Stimulated activated CD8-positive, alpha-beta memory T cell treated with anti-CD3 and anti-CD28 coated beads, Interleukin-4, amount 100 ng/mL, for 1 hour (primary cell): ENCODE measurements at places on chromosomes 4 and X.

DNA sequence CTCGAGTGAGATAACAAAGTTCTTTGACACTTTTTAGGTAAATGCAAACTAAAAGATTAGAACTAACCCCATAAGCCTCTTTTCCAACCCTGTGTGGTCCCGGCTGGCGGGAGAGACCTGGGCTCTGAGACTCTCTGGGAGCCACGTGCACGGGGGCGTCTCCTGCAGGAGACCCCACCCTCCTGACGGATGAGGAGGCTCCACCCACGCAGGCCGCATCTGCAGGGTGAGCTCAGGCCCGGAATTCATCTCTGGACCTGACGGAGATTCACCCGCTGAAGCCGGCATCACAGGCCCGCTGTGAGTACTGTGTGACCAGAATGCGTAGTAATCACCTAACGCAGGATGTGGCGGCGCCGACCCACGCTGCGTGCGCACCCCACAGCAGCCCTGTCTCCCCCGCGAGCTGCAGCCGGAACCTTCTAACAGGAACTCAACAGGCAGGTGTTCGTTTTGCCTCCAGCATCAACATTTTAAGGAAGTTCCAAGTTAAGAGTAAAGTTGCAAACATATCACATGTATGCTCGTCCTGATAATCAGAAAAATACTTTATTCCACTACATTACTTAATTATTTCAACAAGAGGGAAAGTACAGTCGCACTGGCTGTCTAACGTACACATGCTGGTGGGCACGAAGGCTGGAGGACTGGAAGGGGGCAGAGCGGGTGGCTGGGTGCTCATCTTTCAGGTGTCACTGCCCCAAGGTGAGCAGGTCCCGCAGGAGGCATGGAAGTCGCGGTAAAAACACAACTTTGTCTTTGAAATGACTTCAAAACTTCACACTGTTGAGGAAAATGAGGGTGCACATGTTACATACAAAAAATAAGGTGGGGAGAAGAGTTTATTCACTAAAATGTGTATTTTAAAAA lies 44.5 kb downstream of the FGFRL1 start:
- peak; percentile 41 for DNase-seq

- DNase-seq = no peak
Measured at GRCh38 chrX:153642655-153643430, 4.2 kb upstream of the DUSP9 start.

DNA sequence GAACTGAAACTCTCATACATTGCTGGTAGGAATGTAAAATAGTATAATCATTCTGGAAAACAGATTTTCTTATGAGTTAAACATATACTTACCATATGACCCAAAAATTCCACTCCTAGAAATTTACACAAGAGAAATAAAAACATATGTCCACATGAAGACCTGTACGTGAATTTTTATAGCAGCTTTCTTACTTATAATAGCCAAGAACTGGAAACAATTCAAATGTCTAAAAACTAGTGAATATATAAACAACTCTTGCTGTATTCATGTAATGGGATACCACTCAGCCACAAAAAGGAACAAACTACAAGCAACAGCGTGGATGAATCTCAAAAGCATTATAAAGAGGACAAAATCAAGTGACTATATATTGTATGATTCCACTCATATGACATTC lies 27.5 kb downstream of the TMEM156 start:
- DNase-seq = no peak

GRCh38 chr4:19776929-19777328 lies 474.8 kb upstream of the SLIT2 start:
- DNase-seq = no peak

- no peak for DNase-seq
Measured at GRCh38 chrX:102840871-102841705, 96.0 kb upstream of the RAB40AL start.

GRCh38 chr4:142121448-142122350 lies 485.3 kb downstream of the IL15 start:
- DNase-seq = no peak

DNA sequence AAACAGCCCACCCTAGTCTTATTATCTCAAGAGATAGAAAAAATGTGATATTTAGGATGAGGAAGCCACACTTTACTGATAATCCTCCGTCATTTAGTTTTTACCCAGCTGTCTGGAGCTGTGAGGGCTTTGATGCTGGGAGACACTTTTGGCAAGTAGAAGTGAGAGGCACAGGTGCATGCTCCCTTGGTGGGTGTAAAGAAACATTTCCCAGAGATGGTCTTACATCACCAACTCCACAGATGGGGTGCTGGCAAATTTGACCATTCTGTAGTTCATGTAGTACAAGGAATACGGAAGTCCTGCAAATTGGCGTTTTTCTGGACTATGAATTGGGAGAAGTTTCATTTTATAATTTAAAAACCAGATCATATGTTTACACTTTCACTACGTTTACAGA lies 28.5 kb downstream of the TRIM61 start:
- DNase-seq = no peak

DNA sequence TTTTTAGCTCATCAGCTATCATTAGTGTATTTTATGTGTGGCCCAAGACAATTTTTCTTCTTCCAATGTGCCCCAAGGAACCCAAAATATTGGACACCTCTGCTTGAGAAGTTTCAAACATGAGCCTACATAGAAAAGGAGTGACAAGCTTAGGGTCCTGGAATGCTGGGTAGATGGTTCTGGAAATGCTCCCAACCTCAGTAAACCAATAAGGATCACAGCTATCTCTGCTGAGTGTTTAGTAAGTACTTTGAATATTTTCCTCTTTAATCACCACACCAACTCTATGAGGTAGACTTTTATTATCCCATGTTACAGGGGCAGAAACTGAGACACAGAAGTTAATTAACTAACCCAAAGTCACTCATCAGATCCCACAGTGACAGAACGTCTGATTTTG lies 164.9 kb upstream of the KLF3 start:
- no peak for DNase-seq

- DNase-seq = no peak
Measured at GRCh38 chr4:81769244-81769643, 297.5 kb upstream of the RASGEF1B start.

GRCh38 chr4:124331781-124332180 lies 380.8 kb downstream of the ANKRD50 start:
- DNase-seq = no peak

- no peak for DNase-seq
Measured at GRCh38 chr4:169616846-169617245, 3.5 kb upstream of the CLCN3 start.

- DNase-seq = no peak
Measured at GRCh38 chr4:172553216-172553615, 615.4 kb upstream of the GALNT7 start.

- DNase-seq = no peak
Measured at GRCh38 chrX:37787423-37787869, 7.6 kb downstream of the CYBB start.

GRCh38 chr4:124861761-124862160 lies 149.2 kb upstream of the ANKRD50 start:
- DNase-seq = no peak

DNA sequence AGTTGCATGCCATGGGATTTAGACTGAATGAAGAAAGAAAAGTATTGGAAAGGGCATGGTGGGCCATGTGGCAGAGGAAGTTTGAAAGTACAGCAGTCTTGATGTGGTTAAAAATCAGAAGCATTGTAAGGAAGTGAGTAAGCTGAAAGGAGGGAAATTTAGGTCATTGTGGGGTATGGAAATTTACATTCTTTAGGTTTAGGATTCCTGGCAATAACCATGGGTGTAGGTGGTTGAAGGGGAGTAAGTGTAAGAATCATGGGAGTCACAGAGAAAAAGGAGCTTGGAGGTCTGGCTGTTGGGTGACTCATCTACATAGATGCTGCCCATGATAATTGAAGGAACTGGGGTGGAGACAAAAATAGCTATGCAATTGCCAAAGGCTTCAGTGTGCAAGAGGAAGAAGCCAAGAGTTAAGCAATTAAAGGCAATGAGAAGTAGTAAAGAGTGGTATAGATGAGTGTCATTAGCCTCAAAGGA lies 243.8 kb upstream of the LDB2 start:
- DNase-seq = no peak

DNA sequence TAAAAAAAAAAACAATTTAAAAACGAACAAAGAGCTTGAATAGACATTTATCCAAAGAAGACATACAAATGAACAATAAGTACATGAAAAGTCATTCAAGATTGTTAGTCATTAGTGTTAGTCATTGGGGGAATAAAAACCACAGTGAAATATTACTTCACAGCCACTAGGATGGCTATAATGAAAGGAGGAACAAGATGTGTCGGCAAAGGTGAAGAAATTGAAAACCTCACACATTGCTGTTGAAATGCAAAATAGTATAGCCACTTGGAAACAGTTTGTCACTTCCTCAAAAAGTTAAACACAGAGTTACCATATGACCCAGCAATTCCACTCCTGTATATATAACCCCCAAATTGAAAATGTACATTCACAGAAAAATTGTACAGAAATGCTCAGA lies 45.2 kb upstream of the SLC39A8 start:
- no peak for DNase-seq

DNA sequence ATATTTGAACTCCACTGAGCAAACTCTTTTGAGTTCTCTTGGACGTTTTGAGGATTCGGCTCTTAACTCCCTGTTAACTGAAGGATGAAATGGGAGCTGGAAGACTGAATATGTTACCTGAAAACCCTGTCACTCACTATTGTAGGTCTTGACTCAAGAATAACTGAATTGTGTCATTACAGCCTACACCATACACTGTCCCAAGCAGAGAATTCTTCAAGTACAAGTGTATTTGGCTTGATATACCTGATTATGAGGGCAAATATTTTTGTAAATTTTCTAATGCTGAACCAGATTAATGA lies 276.1 kb downstream of the CFAP299 start:
- DNase-seq = no peak

- no peak for DNase-seq
Measured at GRCh38 chrX:77398330-77398954, 48.7 kb upstream of the FGF16 start.

- DNase-seq = no peak
Measured at GRCh38 chr4:5881340-5881739, 11.5 kb downstream of the CRMP1 start.

- no peak for DNase-seq
Measured at GRCh38 chr4:150579551-150580234, 2.3 kb upstream of the MAB21L2 start.

DNA sequence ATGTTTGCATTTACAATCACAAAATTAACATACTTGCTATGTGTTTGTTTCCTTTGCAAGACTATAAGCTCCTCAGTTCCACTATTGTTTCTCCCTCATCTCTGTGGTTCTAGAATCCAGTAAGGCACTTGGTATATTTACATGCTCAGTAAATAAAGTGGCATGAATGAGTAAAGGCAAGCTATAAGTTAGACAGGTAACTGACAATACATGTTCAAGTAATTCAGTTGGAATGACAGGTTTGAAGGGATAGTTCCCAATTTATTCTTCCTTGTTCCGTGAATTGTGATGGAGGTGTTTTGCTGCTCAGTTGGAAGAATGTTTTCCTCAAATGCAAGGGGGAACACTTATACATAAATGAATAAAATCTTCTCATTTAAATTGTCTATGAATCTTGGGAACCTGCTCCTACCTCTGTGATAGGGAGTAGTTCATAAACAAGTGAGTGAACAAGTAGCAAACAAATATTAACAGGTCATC lies 54.1 kb upstream of the DHX15 start:
- no peak for DNase-seq
